ENCODE measurements at places on chromosomes 3 and 15.
A peak's percentile ranks its signal among the peaks of the same experiment; 100 is the strongest.

- peak; percentile 39 for DNase-seq
These were observed 44.8 kb downstream of the KBTBD12 start for GRCh38 chr3:127959873-127960272.

DNA sequence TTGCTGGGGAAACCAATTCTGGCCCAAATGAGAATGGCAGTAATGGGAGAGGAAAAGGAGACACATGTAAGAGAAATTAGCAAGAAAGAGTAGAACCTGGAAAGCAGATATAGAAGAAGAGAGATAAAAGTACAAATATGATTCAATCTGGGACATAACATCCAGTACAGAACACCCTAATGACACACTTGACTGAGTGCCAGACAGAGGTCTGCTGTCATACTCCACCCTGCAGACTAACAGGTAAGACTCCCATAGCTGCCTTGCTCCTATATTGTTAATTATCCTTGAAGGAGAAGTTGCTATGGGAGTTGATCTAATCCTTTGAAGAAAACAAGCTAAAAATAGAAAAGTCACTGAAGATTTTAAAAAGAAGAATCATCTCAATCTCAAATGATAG, 21.1 kb downstream of the CCPG1 start:
- no peak for DNase-seq

DNA sequence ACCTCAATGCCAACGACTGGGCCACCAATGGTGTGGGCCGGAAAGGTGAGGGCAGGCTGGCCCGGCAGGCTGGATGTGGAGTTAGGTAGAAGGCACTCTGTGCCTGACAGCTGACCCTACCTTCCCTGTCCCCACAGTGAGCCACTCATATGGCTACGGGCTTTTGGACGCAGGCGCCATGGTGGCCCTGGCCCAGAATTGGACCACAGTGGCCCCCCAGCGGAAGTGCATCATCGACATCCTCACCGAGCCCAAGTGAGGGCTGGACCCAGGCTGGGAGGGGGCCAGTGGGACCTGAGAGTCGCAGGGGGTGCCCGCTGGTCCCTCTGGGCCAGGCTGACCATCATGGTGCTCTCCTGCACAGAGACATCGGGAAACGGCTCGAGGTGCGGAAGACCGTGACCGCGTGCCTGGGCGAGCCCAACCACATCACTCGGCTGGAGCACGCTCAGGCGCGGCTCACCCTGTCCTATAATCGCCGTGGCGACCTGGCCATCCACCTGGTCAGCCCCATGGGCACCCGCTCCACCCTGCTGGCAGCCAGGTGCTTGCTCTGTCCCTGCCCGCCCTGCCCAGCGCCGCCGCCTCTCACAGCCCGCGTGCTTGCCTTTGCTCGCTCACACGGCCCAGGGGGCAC, 4.5 kb upstream of the FES start:
- no peak for DNase-seq

- DNase-seq, result no peak
These were observed 566.9 kb upstream of the CCDC54 start for GRCh38 chr3:106810300-106810875.

GRCh38 chr3:72312339-72312738, 527.4 kb upstream of the PROK2 start:
- DNase-seq, result no peak
